Ascending aorta (tissue), 2 donors: ENCODE measurements at places on chromosomes 16 and 17.

GRCh38 chr17:60145006-60145935, 4.5 kb upstream of the CA4 start:
- no peak overlapping the region for H3K4me3 ChIP-seq
- DNase-seq = no peak
- H3K36me3 ChIP-seq = no peaks in the 10 kb centered on the region
- no peak overlapping the region for H3K27ac ChIP-seq
- peaks cover 13% of the 10 kb centered on the region for H3K4me1 ChIP-seq

GRCh38 chr17:63514974-63515373, 8.2 kb upstream of the KCNH6 start:
- no peaks in the 10 kb centered on the region for H3K36me3 ChIP-seq
- H3K4me1 ChIP-seq = no peaks in the 10 kb centered on the region
- H3K27ac ChIP-seq = no peak overlapping the region
- no peaks in the 10 kb centered on the region for H3K27me3 ChIP-seq

DNA sequence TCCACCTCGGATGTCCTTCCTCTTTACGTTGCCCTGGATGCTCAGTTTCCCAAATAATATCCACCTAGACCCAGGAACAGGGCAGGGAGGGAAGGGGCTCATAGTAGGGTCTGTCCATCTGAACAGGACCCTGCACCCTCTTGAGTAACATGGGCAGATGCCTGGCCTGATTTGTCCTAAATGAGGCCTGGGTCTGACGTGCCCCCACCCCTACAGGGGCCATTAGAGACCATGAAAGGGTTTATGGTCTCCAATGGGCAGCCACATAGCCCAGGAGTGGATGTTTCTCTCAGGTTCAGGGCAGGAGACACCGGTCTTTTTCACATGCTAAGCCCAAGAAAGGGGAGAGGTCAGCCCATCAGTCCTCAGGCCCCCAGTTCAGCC, 6.8 kb downstream of the CACNG1 start:
- H3K27ac ChIP-seq = no peak overlapping the region
- DNase-seq = no peak
- no peaks in the 10 kb centered on the region for H3K27me3 ChIP-seq
- no peaks in the 10 kb centered on the region for H3K4me1 ChIP-seq
- H3K36me3 ChIP-seq = no peaks in the 10 kb centered on the region
- H3K4me3 ChIP-seq = no peak overlapping the region

DNA sequence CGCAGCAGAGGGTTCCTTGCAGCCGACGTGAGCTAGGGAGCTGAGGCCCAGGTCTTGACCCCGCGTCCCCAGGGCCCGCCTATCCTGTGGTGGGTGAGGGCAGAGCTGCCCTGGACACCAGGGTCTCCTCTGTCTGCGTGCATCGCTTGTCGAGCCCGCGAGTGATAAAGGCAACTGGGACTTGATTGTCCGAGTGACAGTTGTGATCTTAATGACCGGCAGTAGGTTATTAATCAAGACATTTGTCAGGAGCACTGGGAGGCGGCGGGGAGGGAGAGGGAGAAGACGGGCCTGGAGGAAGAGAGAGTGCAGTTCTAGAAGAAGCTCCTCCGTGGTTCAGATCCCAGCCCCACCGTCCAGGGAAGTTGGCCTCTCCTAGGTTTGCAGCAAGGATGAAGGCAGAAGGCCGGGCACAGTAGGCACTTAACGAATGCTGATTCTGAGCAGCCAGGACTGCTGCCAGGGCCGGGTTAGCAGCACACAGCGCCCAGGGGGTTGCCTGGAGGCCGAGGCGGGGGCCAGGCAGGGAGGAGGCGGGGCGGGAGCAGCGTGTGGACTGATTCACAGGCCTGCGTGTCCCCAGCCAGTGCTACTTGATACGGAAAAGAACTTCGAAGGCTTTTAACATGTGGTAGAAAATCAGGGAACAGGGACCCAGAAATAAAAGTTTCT, 11.3 kb upstream of the GSE1 start:
- H3K36me3 ChIP-seq = no peaks in the 10 kb centered on the region
- no peak overlapping the region for H3K4me3 ChIP-seq
- H3K4me1 ChIP-seq = peaks cover 4% of the 10 kb centered on the region
- H3K27ac ChIP-seq = no peak overlapping the region
- H3K27me3 ChIP-seq = no peaks in the 10 kb centered on the region

DNA sequence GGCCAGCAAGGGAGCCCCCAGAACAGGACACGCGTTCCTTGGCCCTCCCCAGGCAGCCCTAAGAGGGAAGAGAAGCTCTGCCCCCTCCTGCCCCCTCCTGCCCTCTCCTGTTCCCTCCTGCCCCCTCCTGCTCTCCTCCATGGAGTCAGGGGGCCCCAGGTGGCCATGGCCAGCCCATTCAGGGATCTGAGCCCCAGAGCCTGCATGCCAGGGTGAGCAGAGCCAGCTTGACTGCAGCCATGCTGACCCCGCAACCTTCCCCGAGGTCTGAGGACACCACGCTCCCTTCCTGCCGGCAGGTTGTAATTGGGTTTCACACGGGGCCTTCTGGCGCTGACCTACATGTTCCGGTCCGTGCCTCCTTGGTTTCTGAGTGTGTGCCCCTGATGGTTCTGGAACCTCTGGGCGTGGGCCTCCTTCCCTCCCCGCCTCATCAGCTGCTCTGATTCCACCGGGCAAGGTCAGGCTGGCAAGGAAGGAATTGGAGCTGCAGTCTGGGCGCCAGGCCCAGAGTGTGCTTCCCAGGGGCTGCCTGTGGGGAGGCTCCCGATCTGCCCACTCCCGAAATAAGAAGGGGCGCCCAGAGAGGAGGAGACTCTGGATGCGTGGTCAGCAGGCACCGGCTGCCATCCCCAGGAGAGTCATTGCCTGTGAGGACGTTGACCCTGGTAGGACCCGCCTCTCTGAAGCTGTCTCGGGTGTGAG, 23.7 kb upstream of the NPTX1 start:
- peaks cover 2% of the 10 kb centered on the region for H3K27me3 ChIP-seq
- H3K27ac ChIP-seq = no peak overlapping the region
- no peak for DNase-seq
- H3K36me3 ChIP-seq = no peaks in the 10 kb centered on the region
- H3K4me1 ChIP-seq = no peaks in the 10 kb centered on the region

GRCh38 chr17:48723423-48724250, 652 bp downstream of the PRAC2 start:
- DNase-seq = no peak
- H3K27me3 ChIP-seq = peaks cover 60% of the 10 kb centered on the region
- no peak overlapping the region for H3K27ac ChIP-seq
- peak overlapping the region; percentile 9 for H3K4me3 ChIP-seq
- H3K36me3 ChIP-seq = no peaks in the 10 kb centered on the region

DNA sequence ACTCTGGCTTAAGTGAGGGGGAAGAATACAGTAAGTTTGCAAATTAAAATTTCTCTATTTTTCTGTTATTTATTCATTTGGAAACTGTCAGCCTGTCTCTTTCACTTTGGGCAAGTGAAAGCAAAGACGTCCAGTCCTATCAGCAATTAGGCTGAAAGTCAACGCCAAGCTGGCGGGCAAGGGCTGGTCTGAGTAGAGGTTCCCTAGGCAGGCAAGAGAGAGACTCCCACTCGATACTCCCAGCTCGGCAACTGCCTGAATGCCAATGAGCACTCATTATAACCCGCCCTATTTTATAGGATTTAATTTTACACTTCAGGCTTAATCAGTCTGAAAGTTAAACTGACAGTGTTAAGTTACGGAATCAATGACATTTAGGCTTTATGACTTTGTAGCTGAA, 14.3 kb upstream of the SLC38A8 start:
- no peak for DNase-seq
- H3K4me1 ChIP-seq = no peaks in the 10 kb centered on the region
- H3K27me3 ChIP-seq = no peaks in the 10 kb centered on the region
- peaks cover 100% of the 10 kb centered on the region for H3K36me3 ChIP-seq
- no peak overlapping the region for H3K4me3 ChIP-seq

- H3K4me1 ChIP-seq = no peaks in the 10 kb centered on the region
- H3K36me3 ChIP-seq = no peaks in the 10 kb centered on the region
- DNase-seq = no peak
- H3K4me3 ChIP-seq = no peak overlapping the region
- H3K27ac ChIP-seq = no peak overlapping the region
These were observed 96.8 kb downstream of the BRIP1 start for GRCh38 chr17:61766520-61766919.

DNA sequence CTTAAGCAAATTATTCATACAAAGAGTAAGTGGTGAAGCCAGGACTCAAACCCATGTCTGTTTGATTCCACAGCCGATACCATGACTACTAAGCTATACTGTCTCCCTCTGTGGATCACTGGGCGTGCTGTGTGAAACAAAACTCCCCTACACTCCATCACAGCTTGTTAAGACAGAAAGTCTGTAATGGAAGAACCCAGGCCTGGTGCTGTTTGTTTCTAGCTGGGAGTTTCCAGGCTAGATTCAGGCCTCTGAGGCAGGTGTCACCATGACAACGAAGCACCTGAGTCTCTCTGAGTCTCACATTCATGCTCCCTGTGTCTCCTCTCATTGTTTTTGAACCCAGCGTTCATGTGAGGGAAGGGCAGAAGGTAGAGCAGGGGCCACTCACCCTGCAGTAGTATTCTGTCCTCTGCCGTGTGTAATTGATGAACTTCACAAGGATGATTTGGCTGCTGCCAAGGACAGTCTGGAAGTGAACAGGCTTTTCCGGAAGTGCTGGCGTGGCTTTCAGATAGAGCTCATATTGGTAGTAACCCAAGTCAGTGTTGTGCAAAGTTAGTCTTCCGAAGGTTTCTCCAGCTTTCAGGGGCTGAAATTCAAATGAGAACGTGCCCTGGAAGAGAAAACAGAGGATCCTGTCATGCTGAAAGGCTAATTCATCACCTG, 8.6 kb upstream of the VAC14 start:
- H3K27me3 ChIP-seq = no peaks in the 10 kb centered on the region
- DNase-seq = no peak
- no peaks in the 10 kb centered on the region for H3K4me1 ChIP-seq
- no peaks in the 10 kb centered on the region for H3K36me3 ChIP-seq

DNA sequence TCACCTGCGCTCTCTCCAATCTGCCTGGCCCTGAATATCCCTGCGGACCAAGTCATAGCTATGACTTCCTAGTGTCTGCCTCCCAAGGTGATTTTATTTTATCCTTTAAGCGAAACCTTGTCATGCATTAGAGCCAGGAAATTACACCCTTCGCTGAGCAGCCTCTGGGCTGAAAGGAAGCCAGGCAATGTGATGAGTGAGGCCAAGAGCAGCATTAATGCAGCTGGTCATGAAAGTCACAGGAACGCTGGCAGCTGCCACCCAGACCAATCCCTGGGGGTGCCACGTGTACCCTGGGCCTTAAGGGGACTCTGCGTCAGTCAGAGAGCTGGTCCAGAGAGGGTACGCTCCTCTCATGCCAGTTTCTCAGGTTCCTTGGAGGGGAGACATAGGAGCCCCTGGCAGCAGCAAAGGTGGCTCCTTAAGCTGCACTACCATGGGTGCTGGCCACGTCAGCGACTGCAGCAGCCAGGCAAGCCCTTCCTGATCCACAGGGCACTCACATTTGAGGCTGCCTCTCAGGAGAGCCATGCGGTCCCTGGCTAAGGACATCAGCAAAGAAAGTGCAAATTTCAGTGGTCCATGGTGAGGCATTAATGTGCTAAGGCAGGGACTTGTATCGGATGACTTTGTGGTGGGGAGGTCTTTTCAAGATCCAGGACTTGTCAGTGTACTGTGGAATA, 42.7 kb upstream of the WSCD1 start:
- no peaks in the 10 kb centered on the region for H3K4me1 ChIP-seq
- no peaks in the 10 kb centered on the region for H3K36me3 ChIP-seq
- no peaks in the 10 kb centered on the region for H3K27me3 ChIP-seq
- H3K4me3 ChIP-seq = no peak overlapping the region
